ENCODE measurements at places on chromosomes 4 and X. TPM values are rescaled to one million over a fixed set of nuclear protein-coding genes. Genes with fewer than 3 reads are reported as not detected.

- no peak overlapping the region for H3K27ac ChIP-seq
- H3K27me3 ChIP-seq = no peaks in the 10 kb centered on the region
- H3K4me3 ChIP-seq = no peak overlapping the region
- 0 out of 2 replicates have a peak, but pooled peaks cover 6% of the 10 kb centered on the region for H3K4me1 ChIP-seq
- no peaks in the 10 kb centered on the region for H3K36me3 ChIP-seq
These were observed 331.1 kb downstream of the GPAT3 start for GRCh38 chr4:83866834-83867621.

DNA sequence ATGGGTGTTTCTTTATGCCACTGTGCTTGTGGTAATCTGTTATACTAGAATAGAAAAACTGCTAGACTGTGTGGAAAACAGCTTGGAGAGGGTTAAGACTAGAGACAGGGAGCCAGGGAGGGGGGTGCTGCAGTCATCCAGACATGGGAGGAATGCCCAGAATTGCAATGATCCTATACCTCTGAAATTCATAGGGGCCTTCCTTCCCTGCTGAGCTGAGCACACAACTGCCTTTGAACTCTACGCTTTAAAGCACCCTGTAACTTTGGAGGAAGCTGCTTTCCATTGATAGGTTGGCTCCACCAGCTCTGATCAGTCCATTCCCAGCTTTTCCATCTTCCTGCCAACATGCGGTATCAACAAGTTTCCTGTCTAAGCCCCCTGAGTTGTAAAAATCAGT is 155.9 kb upstream of the RASGEF1B start:
- H3K27me3 ChIP-seq = no peaks in the 10 kb centered on the region
- no peak for DNase-seq
- H3K4me3 ChIP-seq = no peak overlapping the region
- H3K36me3 ChIP-seq = no peaks in the 10 kb centered on the region

GRCh38 chrX:53005327-53005726 is 43.3 kb upstream of the GPR173 start:
- no peaks in the 10 kb centered on the region for H3K27me3 ChIP-seq
- H3K4me3 ChIP-seq = no peak overlapping the region
- H3K36me3 ChIP-seq = no peaks in the 10 kb centered on the region
- DNase-seq = no peak

- no peaks in the 10 kb centered on the region for H3K27me3 ChIP-seq
- no peaks in the 10 kb centered on the region for H3K4me1 ChIP-seq
- H3K4me3 ChIP-seq = no peak overlapping the region
- H3K27ac ChIP-seq = no peak overlapping the region
- no peaks in the 10 kb centered on the region for H3K36me3 ChIP-seq
These were observed 1080.9 kb upstream of the IGFBP7 start for GRCh38 chr4:58191109-58191508.

Gene NCAPG
- total RNA-seq = 54.0 TPM
